ENCODE measurements at places on chromosomes 1 and 21.

GRCh38 chr1:183911285-183911684, 106.4 kb downstream of the RGL1 start:
- DNase-seq, result no peak

DNA sequence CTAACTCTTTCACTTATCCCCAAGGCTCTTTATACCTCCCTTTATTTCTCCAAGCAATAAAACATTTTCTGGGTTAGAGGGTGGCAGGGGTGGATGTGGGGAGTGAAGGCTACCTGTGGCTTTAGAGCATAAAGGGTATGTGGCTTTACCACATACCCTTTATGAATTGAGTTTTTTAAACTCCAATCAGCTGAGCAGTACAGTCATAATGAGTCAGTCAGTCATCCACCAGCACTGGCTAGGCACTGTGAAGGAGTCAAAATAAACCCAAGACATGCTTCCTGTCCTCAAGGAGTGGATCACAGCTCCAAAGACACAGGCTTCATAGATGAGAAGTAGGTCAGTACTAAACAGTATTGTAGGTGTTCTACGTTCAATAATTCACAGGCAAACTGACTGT, 2.6 kb upstream of the TDRD10 start:
- no peak for DNase-seq

- no peak for DNase-seq
These were observed 58.2 kb downstream of the WLS start for GRCh38 chr1:68173936-68174737.

DNA sequence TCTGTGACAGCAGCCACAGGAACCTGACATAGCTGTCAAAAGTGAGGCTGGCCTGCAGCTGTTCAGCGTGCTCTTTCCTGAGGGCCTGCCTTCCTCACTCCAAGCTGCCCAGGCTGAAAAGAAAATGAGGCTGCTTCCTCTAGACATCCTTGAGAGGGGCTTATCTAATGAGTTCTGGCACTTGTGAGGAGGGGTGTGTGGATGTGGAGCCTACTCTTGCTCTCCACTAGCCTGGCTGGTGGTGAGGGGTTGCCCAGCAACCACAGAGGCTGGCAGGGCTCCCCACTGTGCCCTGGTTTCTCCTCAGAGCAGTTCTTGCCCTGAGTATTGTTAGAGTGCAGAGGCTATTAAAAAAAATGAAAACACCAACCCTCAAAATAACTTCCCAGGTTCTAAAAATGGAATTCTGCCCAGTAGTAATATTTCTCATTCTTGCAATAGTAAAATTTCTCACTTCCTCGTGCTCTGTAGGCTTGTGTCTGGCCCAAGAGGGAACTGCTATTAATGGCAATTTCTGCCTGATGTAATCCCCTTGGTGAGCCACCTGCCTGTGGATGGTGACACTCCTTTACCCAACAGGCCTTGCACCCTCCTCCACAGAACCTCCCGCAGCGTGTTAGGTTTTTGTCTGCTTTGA, 52.6 kb upstream of the EPS8L3 start:
- DNase-seq, result no peak

DNA sequence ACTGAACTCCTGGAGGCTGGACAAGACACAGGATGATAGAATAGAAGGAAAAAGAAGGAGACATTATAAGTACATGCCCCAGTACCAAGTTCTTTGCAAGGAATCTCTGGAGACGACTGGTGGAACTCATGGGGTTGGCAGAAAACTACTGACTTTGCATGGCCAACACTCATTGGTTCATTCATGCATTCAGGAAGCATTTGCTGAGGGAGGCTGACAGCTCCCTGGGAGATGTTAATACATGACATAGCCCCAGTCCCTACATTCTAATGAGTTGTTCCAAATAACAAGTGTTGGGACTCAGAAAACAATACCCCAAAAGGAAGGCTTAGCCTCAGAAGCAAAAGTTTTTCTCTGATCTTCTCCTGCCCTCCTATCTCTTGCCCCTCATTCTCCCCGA, 172.8 kb upstream of the IRF2BP2 start:
- DNase-seq, result no peak

- no peak for DNase-seq
These were observed 10.1 kb upstream of the MATN1 start for GRCh38 chr1:30733493-30733892.

DNA sequence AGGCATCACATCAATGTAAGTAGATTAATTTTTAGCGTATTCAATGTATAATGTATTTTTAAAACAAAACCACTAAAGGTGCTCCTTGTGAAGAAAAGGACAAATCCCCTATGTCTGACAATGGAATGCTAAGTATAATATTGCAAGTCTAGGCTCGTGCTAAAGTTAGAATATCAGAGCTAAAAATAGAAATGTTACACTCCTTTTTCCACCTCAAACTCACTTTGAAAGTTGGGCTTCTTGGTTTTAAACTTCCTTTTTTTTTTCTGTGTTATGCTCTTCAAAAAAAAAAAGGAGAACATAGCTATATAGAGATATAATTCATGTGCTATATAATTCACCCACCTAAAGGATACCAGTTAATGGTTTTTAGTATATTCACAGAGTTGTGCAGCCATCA, 3.6 kb upstream of the SERBP1 start:
- no peak for DNase-seq

DNA sequence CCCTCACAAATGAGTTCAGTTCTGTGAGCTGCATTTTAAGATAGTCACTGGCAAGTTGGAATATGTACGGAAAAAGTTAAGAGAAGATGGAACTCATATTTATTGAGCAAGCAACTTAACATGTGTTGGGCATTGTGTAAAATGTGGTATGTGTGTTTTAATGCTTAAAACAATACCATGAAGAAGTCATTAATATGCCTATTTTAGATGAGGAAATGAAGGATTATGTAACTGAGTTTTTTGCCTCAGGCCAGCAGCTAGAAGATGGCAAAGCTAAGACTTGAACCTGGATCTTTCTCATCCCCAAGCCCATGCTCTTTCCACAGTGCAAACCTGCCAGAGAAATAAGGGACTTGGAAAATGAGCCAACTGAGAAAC, 48.9 kb downstream of the SPATA46 start:
- no peak for DNase-seq

DNA sequence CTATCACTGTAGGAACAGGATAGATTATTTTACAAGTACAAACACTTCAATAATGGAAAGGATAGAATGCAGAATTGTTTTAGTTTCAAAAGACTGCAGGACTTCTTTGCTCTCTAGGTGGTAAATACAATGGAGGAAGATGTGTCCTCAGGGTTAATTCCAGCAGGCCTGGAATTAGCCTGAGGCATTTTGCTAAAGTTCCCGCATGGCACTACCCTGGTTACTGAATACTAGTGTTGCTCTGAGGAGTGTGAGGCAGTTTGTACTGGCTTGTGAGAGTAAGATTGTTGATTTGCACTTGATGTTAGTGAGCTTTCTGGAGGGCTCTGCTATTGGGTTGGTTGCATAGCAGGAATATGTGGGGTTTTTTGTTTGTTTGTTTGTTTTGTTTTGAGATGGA, 61.4 kb downstream of the FASLG start:
- DNase-seq, result no peak

DNA sequence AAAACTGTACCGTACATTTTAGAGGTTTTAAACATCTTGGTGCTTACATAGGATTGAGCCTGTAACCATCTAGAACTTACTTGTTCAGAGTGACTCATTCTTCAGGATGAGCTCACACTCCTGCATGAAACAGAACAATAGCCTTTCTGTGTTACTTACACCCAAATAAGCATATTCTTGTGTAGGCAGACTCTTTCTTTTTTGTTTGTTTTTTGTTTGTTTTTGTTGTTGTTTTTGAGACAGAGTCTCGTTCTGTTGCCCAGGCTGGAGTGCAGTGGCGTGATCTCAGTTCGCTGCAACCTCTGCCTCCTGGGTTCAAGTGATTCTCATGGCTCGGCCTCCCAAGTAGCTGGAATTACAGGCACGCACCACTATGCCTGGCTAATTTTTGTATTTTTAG, 3.8 kb upstream of the CA6 start:
- DNase-seq, result no peak

DNA sequence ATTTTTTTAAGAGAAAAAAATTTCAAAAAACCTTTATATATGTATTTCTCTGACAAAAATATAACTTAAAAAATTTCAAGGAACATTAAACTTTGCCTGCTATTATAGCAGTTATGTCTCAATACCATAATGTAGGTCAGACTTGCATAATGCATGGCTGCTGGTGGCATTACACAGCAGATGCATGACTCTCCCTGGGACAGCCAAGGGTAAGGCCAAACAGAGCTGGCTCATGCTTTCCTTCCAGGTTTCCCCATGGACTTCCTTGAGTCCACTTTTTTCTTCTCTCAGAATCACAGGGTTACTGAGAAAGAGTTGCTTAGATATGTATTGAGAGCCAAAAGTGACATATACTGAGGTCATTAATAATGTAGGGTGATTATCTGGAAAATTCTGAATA, 43.7 kb downstream of the RHOU start:
- DNase-seq, result no peak

DNA sequence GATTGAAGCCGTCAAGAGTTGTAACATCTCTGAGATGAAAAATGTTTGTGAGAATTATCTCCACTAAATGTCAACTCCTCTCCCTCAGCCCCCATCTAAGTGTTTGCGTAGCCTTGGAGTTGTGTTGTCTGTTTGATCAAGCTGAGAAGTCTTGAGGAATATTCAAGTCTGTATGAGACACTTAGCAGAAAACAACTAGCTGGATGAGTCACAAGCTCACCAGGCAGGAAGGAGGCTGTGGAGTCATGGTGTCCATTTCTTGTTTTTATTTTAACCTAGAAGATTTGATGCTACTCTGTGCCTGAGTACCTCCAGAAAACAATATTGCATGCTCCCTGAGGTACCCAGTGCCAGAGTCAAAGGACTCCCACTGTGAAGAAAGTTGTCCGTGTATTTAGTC, 211.6 kb upstream of the PLXNA2 start:
- no peak for DNase-seq

Measured in stimulated activated CD8-positive, alpha-beta memory T cell treated with anti-CD3 and anti-CD28 coated beads, Interleukin-7, amount 100 ng/mL, for 1 hour (primary cell).